ENCODE measurements at places on chromosomes 13 and 19. TPM values are rescaled to one million over a fixed set of nuclear protein-coding genes. Genes with fewer than 3 reads are reported as not detected.

RFPL4AL1 gene
- 0.05 TPM for polyA plus RNA-seq

FXYD7 gene
- polyA plus RNA-seq, result 1.9 TPM

CELF5 gene
- 1.4 TPM for polyA plus RNA-seq

AKAP8L gene
- 128 TPM for polyA plus RNA-seq

GAMT gene
- polyA plus RNA-seq, result 19.1 TPM

HOOK2 gene
- 36.4 TPM for polyA plus RNA-seq

DAND5 gene
- polyA plus RNA-seq, result 0.09 TPM

C13orf42 gene
- polyA plus RNA-seq, result 0.05 TPM

UCHL3 gene
- 48.8 TPM for polyA plus RNA-seq

LGALS7B gene
- 234 TPM for polyA plus RNA-seq

MRI1 gene
- polyA plus RNA-seq, result 36.3 TPM

AZU1 gene
- 5.7 TPM for polyA plus RNA-seq

SIGLEC12 gene
- 1.1 TPM for polyA plus RNA-seq

ZNF529 gene
- polyA plus RNA-seq, result 18.6 TPM

ZNF99 gene
- polyA plus RNA-seq, result 0.02 TPM

ZNF154 gene
- 10.8 TPM for polyA plus RNA-seq

POU2F2 gene
- 7.7 TPM for polyA plus RNA-seq

IRGC gene
- polyA plus RNA-seq, result 0.02 TPM

NCAN gene
- 0.27 TPM for polyA plus RNA-seq

PIH1D1 gene
- 130 TPM for polyA plus RNA-seq

PRR20E gene
- polyA plus RNA-seq, result not detected

FAM83E gene
- 2.2 TPM for polyA plus RNA-seq

CBY2 gene
- polyA plus RNA-seq, result 0.07 TPM

LYPD5 gene
- polyA plus RNA-seq, result 3.2 TPM
